ELR (cell line): ENCODE measurements at places on chromosomes 11 and 22.

DNA sequence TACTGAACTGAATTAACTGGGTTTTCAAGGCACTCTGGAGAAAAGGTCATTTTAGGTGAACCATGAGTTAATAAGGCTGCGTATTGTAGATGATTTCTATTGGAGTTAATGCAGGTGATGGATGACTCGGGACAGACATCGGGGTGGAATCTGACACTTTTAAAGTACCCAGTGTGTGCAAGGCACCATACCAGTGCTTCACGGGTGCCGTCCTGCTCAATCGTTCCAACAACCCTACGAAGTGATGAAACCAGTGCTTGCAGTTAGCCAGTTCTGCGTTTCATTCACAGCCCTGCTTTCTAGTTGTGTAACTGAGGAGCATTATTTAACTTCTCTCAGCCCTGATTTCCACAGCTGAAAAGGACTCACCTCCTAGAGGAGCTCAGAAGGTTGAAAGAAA is 216.5 kb downstream of the BARX2 start:
- DNase-seq: no peak

DNA sequence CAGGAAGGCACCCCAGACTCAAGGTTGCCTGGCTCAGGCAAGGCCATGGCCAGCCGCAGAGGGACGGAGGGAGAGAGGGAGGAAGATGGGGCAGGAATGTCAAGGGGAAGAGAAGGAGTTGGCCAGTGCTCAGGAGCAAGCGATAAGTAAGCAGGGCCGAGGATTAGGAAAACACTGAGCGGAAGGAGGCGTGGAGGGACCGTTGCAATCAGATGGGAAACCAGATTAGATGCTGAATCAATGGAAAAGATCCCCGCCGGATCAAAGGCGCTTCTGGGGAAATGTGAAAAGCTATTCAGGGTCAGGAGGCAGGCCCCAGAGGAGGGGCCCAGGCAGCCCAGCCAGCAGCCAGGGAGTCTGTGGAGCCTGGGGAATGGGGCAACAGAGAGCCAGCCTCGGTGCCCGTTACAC is 26.6 kb upstream of the MYEOV start:
- no peak for DNase-seq

- peak; percentile 87 for DNase-seq
Measured at GRCh38 chr11:119318240-119319135, 1.6 kb upstream of the MCAM start.

DNA sequence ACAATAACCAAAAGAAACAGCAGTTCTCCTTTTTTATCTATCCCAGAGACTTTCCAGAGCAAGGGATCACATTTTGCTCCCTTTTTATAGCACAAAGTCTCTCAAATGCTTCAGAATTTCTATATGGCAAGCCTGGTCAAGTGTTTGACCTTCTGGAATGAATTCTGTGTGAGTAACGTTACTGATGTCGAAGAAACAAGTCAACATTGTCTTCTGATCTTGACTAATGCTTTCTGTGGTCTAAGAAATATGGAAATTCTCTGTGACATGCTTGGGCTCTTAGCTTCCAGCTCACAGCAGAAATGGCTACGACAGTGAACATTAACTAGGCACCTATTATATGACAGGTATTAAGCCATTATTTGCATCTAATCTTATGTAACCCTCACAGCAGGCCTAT is 411.7 kb downstream of the CADM1 start:
- DNase-seq: no peak

DNA sequence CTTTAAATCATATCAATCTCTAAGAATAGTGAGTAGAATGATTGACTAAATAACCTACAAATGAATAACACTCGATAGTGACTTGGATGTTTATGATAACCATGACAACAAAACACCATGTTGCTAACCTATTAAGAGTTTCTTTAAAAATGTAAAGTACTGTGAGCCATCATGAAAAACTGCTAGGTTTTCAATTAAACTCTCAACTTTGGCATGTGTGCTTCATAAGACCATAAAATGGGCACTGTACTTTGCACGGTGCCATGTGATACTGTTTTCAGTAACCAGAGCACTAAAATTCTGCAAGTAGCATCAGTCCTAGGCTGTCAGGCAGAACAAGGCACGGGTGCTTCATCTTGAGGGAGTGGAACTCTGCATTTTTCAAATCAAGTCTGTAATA is 96.2 kb upstream of the TRIM77 start:
- no peak for DNase-seq

DNA sequence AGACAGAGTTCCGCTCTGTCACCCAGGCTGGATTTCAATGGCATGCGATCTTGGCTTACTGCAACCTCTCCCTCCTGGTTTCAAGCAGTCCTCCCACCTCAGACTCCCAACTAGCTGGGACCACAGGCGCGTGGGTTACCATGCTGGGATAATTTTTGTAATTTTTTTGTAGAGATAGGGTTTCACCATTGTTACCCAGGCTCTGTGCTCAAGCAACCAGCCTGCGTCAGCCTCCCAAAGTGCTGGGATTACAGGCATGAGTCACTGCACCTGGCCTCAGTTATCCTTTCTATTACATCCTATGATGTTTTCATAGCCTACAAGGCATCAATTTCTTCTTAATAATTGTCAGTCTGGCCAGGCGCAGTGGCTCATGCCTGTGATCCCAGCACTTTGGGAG is 36.5 kb downstream of the LRRC74B start:
- DNase-seq: no peak

GRCh38 chr22:37640591-37641560 is 1.4 kb downstream of the SH3BP1 start:
- no peak for DNase-seq

DNA sequence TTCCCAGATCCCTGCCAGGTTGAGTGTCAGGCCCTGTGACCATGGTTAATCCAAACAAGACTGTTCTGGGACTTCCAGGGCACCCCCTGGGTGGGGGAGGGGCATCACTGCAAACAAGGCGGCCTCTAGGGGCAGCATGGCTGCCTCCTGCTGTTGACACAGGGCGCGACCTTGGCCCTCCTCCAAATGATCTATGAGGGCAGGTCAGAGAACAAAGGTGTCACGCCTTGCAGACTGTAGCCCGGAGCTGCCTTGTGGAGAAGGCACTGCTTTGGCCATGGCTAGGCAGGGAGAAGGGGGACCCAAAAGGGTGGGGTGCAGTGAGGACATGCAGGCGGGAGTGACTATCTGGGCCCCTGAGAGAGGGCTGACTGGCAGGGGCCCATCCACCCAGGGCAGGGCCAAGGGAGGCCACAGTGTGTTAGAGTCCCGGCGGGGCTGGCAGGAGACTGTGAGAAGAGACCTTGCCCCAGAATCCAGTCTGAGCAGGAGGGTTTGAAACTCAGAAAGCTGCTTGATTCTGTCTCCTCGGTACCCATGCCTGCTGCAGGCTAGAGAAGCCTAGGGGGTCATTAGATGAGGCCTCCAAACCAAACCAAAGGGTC is 35.6 kb downstream of the KCNC1 start:
- DNase-seq: no peak

DNA sequence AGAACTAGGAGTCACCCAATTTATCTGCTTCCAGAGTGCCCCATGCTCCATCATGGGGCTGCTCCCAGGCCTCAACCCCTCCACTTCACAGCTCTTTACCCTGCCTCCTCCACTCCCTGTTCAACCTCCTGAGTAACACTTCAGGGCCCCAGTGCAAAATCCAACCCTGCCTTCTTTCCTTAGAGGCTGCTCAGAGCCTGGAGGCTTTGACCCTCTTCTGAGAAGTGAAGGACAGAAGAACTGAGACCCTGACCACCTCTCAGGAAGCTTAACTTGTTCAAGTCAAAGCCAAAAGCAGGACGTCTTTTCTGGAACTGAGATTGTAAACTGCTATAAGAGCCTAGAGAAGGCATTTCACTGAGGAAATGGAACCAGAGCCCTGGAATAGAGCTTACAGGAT is 15.5 kb downstream of the EIF3F start:
- no peak for DNase-seq
